D721Med (cell line): ENCODE measurements at places on chromosomes 6 and 20.

- DNase-seq: no peak
These were observed 937 bp downstream of the ZNF318 start for GRCh38 chr6:43368259-43369160.

- no peak for DNase-seq
These were observed 46.3 kb upstream of the ENTPD6 start for GRCh38 chr20:25148982-25149846.

DNA sequence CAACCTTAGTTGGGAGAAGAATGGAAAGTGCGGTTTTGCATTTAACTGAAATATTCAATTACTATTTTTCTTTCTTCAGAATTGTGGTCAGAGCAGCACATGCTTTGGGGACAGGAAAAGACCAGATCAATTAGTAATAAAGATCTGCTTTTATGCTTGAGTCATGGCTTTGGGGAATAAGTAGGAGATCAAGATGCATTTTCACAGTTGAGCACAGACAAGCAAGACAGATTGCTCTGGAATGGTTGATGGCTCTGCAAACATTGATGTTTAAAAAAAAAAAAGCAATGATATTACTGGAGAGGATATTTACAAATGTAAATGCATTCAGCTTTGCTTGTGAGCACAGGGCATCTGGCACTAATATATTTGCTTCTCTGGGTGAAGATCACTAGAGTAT is 224.4 kb upstream of the SASH1 start:
- DNase-seq: no peak

GRCh38 chr6:168524571-168525001 is 83.6 kb downstream of the SMOC2 start:
- no peak for DNase-seq

- no peak for DNase-seq
These were observed 49.7 kb upstream of the CITED2 start for GRCh38 chr6:139423971-139424667.

- no peak for DNase-seq
These were observed 4.4 kb downstream of the PPP1R16B start for GRCh38 chr20:38809942-38810341.

GRCh38 chr6:123564361-123564760 is 72.4 kb downstream of the TRDN start:
- no peak for DNase-seq

DNA sequence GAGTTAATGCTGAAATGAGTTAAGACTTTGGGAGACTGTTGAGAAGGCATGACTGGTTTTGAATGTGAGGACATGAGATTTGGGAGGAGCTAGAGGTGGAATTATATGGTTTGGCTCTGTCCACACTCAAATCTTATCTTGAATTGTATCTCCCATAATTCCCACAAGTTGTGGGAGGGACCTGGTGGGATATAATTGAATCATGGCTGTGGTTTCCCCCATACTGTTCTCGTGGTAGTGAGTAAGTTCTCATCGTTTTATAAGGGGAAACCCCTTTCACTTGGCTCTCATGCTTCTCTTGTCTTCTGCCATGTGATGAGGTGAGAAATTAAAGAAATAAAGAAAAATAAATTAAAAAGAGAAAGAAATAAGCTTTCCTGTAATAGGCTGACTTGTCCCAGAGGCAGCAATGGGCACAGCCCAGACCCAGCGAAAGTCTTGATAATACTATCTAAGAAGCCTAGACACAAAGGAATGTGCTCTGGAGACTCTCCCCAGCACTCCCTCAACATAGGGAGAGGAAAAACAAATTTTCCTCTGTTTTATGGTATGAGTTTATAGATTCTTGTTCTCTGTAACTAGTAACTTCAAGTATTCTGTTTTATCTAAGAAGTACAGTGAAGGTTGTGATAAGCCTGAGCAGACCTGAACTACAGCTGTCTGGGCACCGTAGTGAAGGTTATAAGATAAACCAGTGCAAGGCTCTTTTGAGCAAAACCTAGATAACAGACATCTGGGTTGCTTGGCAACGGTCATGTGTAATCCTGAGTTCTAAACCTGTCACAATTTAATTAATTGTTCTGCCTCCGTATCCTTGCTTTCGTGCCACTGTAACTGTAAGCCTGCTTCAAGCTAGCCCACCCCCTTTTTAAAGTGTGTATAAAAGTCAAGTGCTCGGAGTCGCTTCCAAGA is 88.9 kb upstream of the ECI2 start:
- no peak for DNase-seq
